Stimulated activated CD4-positive, alpha-beta T cell treated with anti-CD3 and anti-CD28 coated beads, Interleukin-15, amount 100 ng/mL, for 48 hours (primary cell): ENCODE measurements at places on chromosomes 11 and 22.

- no peak for DNase-seq
Observed at GRCh38 chr11:127233998-127234397, 233.4 kb upstream of the KIRREL3 start.

DNA sequence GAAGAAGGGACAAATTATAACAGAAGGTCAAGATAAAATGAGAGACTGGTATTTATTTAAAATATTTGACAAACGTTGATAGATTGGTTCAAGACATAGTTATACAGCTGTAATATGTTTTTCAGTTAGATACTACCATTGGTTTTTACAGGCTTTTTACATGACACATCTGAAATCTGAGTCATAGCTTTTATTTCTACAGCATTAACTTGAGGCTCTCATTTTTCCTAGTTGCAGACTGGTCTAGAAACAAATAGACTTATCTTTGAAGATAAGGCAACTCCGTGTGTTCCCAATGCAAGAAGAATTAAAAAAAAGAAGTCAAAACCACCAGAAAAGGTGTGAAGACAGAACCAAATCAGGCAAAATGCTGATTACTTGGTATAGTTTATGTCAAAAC, 31.3 kb downstream of the CEP57 start:
- no peak for DNase-seq

GRCh38 chr11:353179-353873, 16.0 kb upstream of the B4GALNT4 start:
- DNase-seq: no peak

DNA sequence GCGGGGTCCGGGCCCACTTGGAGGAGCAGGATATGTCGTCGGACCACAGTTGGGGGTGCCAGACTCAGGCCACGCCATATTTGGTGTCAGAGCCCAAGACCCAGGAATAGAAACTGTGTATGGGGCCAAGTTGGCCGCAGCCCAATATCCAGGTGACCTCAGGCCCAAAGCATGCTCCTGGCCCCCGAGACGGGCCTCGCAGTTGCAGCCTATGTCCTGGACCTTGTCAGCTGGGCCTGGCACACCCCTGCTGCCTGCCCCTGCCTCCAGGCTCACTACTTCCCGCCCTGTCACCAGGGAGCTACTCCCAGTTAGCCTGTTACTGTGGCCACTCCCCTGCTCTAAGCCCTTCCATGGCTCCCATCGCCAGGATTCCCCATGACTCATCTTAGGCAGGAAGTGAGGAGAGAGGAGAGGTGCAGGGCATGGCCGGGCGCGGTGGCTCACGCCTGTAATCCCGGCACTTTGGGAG, 23.1 kb downstream of the A4GALT start:
- no peak for DNase-seq

DNA sequence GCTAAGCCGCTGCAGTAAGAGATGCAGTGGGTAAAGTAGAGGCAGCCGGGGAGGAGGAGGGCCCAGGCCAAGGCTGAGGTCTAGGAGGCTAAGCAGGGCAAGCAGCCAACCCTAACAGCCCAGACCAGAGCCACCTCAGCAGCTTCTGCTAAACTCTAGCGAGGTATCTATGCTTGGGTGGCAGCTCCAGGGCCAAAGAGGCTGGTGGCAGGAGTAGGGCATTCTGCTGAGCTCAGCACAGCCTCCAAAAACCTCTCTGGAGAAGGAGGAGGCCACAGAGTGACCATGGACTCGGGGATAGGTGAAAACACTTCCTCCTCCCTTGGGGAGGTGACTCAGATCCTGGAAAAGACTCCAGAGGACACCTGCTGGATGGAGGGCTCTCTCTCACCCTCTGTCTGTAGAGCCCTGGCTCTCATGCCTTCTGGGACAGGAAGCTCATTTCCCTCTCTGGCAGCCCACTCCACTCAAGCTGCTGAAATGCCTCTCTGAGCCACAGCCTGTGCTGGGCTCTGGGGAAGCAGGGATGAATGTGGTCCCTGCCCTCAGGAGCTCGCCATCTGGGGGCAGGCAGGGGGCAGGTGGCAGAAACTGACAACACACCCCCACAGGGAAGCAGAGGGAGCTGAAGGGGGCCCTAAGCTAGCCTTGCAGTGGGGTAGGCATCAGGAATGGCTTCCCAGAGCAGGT, 16.5 kb upstream of the TPBGL start:
- DNase-seq: no peak
